Stimulated activated CD8-positive, alpha-beta memory T cell treated with anti-CD3 and anti-CD28 coated beads, Interleukin-4, amount 100 ng/mL, for 1 hour (primary cell): ENCODE measurements at places on chromosomes 6 and 20.

DNA sequence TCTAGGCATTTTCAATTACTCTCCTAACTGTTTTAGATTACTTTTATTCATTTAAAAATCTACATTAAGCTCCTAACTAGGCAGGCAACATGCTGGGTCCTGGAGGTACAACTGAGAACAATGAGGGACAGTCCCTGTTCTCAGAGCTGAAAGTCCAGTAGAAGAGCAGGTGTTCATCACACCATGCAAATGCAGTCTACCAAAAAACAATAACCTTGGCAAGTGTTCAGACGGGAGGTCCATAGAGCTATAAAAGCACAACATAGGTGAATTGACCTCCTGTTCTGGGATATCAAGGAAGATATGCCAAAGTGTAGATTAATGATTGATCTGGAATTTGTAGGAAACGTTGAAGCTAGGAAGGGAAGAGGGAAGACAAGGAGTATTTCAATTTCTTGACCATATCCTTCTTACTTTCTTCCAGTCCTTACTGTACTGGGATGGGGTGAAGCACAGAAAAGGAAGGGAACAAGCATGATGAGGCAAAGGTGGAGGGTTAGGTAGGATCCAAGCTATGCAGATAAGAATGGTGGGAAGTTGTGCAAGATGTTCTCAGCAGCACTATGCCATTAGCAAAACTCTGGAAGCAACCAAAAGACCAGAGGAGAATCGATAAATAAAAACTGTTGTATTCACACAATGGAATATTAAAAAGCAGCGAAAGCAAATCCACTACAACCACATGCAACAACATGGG lies 485.7 kb upstream of the JARID2 start:
- no peak for DNase-seq

DNA sequence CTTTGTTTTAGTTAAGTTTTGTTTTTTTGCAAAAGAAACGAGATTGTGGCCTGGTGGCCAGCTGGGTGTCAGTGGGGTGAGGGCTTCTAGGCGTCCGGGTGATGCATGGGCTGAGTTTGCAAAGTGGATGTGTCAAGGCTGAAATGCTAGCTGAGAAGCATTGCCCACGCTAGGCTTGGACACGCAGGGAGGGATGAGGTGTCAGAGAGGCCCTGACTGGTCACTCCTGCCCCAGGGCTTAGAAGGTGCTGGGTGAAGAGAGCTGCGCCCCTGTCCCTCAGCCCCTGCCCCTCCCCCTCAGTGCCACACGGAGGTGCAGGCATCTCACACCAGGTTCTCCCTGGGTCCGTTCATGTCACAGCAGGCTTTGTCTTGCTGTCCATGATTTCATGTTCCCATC lies 8.1 kb downstream of the OSBPL2 start:
- no peak for DNase-seq

GRCh38 chr6:32327103-32327502 lies 44.6 kb downstream of the TSBP1 start:
- DNase-seq, result no peak

DNA sequence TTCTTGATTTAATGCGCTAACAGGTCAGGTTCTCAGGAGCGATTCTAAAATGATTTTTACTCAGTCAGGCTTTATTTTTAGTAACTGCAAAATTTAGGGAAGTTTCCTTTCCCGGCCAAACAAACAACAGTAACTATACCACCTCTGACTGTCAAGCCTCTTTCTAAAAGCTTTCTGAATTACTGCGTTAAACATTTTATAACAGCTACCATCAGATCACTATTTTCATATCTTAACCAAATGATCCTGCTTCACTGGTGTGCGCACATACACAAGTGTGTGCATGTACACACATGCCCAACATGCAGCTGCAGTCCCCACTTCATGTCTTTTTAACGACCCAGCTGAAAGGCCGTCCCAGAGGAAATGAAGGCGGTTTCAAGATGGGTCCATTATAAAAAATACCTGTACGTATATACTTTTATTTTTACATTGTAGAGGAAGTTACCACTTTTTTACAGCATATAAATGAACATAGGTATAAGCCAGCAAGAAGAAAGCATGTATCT lies 25.0 kb downstream of the TMEM242 start:
- no peak for DNase-seq
